Natural killer cell treated with Interleukin-12 subunit alpha and Interleukin-12 subunit beta and Interleukin-15 and Interleukin-18, amount 100 ng/mL, for 72 hours (primary cell): ENCODE measurements at places on chromosomes 6 and 20. TPM values are rescaled to one million over a fixed set of nuclear protein-coding genes. Genes with fewer than 3 reads are reported as not detected.

- no peak for DNase-seq
Observed at GRCh38 chr20:37931153-37931922, 28.4 kb downstream of the VSTM2L start.

- no peak for DNase-seq
Observed at GRCh38 chr6:14333556-14334305, 216.2 kb downstream of the CD83 start.

- DNase-seq: no peak
Observed at GRCh38 chr20:49028684-49029083, 17.4 kb upstream of the CSE1L start.

CDSN gene
- not detected for total RNA-seq

DNA sequence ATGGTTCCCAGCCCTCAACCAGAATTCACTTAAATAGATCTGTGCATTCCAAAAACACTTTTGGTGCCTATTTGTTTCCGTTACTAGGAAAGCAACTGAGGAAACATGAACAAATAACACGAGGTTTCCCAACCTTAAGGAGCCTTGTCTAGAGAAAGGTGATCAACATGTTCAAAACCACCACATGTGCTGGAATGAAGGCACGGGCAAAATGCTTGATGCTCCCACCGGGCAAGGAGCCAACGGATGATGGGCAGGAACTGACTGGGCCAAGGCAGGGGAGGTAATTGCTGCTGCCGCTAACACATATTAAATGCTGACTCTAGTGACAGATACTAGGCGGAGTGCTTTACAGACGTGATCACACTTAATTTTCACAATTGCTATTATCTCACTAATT is 2.5 kb downstream of the MYLK4 start:
- DNase-seq: no peak

SNPH gene
- 1.9 TPM for total RNA-seq

DNA sequence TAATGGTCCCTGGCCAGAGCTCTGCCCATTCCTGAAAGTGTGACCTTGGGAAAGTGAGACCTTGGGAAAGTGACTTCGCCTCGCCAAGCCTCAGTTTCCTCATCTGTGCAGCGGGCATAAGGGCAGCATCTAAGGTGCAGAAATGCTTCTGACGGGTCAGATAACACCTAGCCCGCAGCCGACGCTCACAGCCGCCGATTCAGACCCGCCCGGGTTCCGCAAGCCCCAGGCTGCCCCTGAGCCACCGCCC is 486 bp downstream of the FKBP1A start:
- DNase-seq: no peak

DNA sequence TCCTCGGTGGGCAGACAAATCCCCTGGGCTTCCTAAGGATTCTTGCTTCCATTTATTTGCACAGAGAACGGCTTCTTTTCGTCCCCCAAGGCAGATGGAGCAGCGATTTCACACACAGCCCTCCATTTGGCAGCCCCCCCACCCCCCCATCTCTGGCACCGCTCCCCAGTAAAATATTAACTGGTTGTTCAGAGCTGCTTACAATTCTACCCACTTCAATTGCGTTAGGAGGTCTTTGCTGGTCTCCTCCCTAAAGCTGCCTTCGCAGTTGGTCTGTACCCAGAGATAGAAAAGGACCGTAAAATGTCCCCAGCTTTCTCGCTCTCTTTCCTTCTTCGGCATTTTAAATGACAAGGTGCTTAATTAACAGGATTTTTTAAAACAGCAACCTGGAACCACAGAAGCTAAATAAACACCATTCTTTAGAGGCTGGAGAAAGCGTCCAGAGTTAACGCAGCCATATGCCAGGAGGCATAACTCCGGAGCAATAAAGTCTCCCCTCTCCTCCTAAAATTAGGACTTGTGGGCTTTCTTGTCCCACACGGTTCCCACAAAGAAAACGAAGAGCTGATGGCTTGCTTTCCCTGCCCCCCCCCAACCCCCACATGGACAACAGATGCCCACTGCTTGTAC is 1.7 kb upstream of the ZMYND8 start:
- DNase-seq: no peak

- DNase-seq: peak; percentile 64
Observed at GRCh38 chr6:109740787-109741186, 49.7 kb downstream of the FIG4 start.

PIGU gene
- 20.1 TPM for total RNA-seq

- DNase-seq: no peak
Observed at GRCh38 chr6:75588948-75589347, 12.7 kb upstream of the SENP6 start.

JPH2 gene
- 1.0 TPM for total RNA-seq

SULF2 gene
- total RNA-seq: not detected

DNA sequence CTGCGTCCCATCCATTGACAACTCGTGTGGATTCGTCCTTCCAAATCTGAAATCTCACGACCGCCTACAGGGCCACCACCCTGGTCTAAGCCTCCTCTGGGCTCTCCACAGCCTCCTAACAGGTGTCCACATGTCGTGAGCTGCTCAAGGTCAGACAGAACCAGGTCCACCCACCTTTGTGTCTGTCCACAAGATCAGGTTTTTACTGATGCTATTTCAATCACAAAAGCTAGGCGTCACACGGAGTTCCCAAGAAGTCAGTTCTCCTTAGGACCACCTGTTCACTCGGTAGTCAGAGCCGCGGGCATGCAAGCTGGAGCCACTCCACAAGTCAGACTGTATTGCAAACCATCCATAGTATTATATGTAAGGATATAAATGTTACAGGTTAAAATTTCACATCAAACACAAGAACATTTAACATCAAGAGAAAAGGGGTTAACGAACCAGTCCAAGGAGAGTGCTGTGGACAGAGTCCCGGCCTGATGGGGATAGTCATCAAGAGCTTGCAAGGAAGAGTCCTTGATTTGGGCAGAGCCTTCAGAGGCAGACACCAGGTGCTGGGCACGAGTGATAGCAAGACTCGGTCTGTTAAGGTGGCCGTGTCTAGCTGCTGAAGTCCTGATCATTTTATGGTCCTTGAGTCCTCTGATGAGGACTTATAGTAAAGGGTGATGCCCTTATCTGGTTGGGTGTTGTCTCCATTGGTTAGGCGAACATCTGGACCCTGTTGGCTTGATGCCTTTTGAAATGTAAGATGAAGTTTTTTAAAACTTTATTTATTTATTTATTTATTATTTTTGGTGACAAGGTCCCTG is 731 bp upstream of the DNPH1 start:
- no peak for DNase-seq

DNA sequence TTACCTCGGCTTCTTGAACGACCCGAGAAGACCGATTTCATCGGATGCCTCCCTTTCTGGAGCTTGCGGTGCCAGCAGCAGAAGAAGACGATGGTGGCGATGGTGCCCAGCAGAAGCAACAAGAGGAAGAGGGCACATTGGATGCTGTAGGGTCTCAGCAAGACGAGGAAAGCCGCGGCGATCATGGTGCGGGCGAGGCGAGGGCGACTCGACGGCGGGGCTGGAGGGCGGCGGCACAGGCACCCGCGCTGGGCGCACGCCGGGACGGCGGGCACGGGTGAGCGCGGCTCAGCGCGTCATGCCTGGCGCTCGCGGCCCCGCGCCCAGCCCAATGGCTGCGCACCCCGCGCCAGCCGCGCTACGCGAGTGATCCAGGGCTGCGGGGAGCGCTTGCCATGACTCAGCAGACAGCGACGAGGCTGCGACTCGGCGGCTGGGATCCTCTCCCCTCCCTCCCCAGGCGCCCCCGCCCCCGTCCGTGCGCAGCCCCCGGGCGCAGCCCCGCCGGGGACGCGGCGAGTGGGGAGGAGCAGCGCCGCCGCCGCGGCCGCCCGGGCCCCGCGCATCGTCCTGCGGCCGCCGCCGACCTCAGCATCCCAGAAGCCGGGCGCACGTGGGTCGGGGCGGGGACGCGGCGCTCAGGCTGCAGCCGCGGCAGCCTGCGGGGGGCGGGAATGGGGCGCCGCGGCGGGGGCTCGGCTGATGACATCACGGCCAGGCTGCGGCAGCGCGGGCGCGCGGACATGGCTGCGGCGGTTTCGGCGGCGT is at the start of gene BEND6:
TSS of gene BEND6 (plus strand) at position 705 of the 768 bp plus-strand sequence. CDS start 26,704 bp downstream, outside the sequence.
- no peak for DNase-seq
